Liver (tissue), 10 donors: ENCODE measurements at places on chromosomes 13 and 19.

- no peak for DNase-seq
Observed at GRCh38 chr19:12856653-12857052, 18.3 kb downstream of the MAST1 start.

GRCh38 chr13:51731759-51732158 is 72.2 kb downstream of the DHRS12 start:
- no peak for DNase-seq

DNA sequence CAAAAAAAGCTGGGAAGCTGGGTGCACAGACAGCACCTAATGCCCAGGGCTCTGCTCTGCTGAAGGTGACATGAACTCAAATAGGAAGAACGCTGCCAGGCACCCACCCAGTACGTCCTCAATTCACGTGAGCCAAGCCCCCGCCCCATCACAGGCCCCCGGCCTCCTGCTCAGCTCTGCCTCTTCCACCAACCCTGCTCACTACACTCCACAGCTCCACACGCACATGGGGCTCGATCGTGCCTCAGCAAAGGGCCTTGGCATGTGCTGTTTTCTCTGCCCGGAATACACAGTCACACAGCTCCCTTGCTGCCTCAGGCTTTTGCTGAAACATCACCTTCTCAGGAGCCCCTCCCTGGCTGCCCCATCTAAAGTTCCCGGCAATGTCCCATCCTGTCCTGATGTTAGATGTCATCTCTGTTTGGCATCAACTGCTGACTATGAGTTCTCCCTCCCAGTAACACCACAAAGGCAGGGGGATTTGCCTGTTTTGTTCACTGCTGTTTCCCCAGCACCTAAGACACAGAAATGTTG is 2.3 kb downstream of the ATP13A1 start:
- no peak for DNase-seq

GRCh38 chr13:108508263-108508662 is 121.1 kb upstream of the MYO16 start:
- DNase-seq = no peak

DNA sequence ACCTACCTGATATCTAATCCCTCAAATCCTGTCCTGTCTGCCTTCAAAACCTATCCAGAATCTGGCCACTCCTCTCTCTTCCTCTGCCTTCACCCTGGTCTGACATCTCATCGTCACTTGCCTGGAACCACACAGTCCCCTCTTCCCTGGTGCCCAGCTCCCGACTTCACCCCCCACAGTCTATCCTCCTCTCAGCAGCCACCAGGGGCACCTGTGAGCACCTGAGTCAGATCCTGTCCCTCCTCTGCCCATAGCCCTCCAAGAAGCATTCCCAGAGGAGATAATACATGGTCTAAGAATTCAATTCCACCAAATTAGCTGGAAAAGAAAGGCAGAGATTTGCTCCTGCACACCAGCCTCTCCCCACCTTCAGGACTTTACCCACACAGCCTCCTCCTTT is 48.9 kb downstream of the ZNRF4 start:
- DNase-seq = no peak

DNA sequence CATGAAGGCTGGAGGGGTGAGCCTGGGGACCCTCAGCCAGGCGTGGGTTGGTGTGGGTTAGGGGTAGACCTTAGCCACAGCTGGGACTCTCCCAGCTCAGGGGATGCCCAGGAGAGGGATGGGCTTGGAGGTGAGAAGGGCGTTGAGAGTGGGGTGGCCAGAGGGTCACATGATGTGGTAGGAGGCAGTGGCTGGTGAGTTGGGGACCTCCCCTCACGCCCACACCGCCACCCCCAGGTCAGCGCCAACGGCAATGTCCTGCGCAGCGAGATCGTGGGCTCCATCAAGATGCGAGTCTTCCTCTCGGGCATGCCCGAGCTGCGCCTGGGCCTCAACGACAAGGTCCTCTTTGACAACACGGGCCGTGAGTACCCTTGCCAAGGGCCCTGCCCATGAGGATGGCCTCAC is 28.5 kb downstream of the AP1M1 start:
- DNase-seq = no peak

DNA sequence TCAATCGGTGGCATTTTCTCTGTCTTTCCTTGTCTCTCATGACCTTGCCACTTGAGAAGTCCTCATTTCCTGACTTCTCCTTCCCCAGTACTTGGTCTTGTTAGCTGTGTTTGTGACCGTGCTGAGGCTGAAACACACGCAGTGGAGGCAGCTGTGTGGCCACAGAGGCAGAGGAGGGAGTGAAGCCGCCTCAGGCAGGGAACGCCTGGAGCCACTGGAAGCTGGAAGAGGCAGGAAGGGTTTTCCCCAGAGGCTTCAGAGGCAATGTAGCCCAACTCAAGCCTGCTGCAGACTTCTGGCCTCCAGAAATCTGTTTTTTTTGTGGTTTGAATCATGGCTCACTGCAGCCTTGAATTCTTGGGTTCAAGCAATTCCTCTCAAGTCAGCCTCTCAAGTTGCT is 29.2 kb upstream of the ARGLU1 start:
- no peak for DNase-seq

- no peak for DNase-seq
Observed at GRCh38 chr19:28428663-28429348, 784.1 kb downstream of the UQCRFS1 start.

GRCh38 chr13:100646030-100646673 is 28.4 kb downstream of the TMTC4 start:
- DNase-seq = no peak

DNA sequence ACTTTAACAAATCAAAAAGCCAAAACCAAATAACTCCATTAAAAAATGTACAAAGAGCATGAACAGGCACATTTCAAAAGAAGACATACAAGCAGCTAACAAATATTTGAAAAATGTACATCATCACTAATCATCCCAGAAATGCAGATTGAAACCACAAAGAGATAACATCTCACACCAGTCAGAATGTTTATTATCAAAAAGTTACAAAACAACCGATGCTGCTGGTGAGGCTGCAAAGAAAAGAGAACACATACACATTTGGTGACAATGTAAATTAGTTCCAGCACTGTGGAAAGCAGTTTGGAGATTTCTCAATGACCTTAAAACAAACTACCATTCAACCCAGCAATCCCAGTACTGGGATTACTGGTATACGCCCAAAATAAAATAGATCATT is 756.0 kb upstream of the PCDH20 start:
- no peak for DNase-seq

GRCh38 chr13:24180750-24181377 is 20.3 kb downstream of the SPATA13 start:
- no peak for DNase-seq

DNA sequence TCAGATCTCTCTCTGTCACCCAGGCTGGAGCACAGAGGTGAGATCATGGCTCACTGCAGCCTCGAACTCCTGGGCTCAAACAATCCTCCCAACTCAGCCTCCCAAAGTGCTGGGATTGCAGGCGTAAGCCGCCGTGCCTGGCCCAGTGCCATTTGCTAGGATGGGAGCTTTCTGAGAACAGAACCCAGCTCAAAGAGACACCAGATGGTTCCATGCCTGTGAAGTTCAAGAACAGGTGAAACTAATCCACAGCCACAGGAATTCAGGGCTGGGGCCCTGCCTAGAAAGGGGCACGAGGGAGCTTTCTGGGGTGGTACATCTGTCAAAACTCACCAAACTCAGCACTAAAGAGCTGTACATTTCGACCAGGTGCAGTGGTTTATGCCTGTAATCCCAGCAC is 4.2 kb downstream of the SLC7A9 start:
- no peak for DNase-seq

- no peak for DNase-seq
Observed at GRCh38 chr13:49314344-49314882, 66.7 kb downstream of the CDADC1 start.

DNA sequence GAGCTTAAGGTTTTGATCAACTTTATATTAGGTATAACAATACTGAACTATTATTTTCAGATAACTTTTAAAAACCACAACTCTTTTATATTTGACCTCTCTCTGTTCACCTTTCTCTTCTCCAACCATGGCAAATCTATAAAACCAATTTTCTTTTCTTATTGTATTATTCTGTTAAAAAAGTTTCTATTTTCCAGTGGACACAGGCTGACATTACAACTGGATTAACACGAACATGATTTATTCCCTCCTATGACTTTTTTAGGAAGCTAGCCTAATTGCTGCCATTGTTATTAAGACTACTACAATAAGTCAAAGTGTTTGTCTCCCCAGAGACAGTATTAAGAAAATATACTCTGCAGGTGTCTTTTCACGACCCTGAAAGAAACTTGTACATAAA is 2291.1 kb upstream of the PCDH20 start:
- DNase-seq = no peak

GRCh38 chr13:22517544-22517943 is 663.2 kb upstream of the SGCG start:
- no peak for DNase-seq

- no peak for DNase-seq
Observed at GRCh38 chr19:30450835-30451321, 78.7 kb downstream of the ZNF536 start.

GRCh38 chr19:3368848-3369336 is 2.5 kb downstream of the NFIC start:
- DNase-seq = no peak

DNA sequence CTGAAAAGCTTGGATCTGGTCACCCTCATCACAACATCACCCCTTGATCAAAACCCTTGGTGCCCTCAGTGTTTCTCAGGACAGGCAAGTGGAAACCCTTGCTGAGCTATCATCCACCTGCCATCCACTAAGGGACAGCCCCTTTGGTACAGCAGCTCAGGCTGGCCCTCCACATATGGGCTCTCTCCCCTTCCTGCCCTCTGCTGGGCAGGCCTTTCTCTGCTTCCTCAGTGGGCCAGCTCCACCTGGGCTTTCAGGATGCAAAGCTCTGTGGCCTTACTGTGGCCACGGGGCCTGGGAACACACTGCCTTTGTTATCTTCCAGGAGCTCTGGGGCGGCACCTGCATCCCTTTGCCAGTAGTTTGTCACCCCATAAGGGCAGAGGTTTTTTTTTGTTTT is 4.9 kb downstream of the SUGP1 start:
- no peak for DNase-seq
